Renal cortical epithelial cell (primary cell): ENCODE measurements at places on chromosomes 11 and 22. TPM values are rescaled to one million over a fixed set of nuclear protein-coding genes. Genes with fewer than 3 reads are reported as not detected.

The MRGPRX4 gene
- total RNA-seq = not detected in 2 replicates

The LRRC56 gene
- total RNA-seq = 0.17 and 2.0 TPM in 2 replicates

The TYR gene
- total RNA-seq = not detected in 2 replicates

The ACO2 gene
- total RNA-seq = 54.2 and 141 TPM in 2 replicates

The MS4A7 gene
- total RNA-seq = not detected in 2 replicates

The LZTR1 gene
- 28.7 and 63.5 TPM in 2 replicates for total RNA-seq

The TRIM6 gene
- total RNA-seq = 10.4 and 19.5 TPM in 2 replicates

The OR5B3 gene
- total RNA-seq = not detected in 2 replicates

The APOL2 gene
- 154 and 157 TPM in 2 replicates for total RNA-seq
